Activated naive CD8-positive, alpha-beta T cell treated with anti-CD3 and anti-CD28 coated beads for 36 hours (primary cell): ENCODE measurements at places on chromosomes 4 and X.
A peak's percentile ranks its signal among the peaks of the same experiment; 100 is the strongest.

DNA sequence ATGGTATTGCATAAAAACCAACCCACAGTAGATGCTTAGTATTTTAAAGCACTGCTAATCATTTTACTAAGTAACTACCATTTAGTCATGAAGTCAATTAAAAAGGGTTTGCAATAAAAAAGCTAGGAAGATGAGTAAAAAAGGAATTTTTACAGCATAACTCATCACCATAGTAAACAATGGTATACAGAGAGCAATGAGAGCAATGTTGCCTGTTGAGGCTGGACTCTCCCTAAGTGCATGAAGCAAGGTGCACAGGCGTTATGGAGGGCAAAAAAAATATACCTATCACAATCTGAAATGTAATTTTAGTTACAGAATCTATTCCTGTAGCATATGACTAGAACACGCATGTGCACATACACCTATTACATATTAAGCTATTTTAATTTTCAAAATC is 129.6 kb upstream of the BMP3 start:
- no peak for DNase-seq

DNA sequence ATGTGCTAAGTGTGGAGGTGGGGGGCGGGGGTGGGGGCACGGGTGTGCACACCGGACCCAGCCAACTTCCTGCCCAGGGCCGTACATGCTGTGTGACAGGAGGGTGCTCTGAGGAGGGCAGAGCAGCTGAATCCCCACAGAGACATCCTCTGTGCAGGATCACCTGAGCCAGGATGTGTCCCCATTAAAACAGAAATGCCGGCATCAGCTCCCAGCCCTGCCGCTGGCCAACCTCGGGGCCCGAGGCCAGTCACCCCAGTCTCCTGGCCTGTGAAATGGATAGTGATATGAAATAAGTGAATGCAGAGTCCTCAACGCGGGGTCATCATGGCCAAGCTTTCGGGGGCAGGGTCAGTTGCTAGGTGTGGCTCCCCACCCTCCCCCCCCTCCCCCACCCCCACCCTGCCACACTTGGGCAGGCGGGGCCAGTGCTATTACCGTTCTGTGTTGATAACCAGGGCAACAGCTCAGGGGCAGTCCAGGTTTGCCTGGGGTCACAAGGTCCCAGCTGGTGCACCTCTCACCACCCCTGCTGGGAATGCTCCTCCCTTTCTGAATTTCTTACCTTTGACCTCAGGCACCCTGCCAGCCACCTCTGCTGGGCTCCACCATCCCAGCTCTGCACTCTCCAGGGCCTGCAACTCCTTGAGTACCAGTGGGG is 227.2 kb upstream of the PSAPL1 start:
- no peak for DNase-seq

- DNase-seq: no peak
Observed at GRCh38 chrX:70013466-70014381, 36.0 kb downstream of the AWAT2 start.

- DNase-seq: no peak
Observed at GRCh38 chrX:15989716-15990115, 133.6 kb upstream of the GRPR start.

DNA sequence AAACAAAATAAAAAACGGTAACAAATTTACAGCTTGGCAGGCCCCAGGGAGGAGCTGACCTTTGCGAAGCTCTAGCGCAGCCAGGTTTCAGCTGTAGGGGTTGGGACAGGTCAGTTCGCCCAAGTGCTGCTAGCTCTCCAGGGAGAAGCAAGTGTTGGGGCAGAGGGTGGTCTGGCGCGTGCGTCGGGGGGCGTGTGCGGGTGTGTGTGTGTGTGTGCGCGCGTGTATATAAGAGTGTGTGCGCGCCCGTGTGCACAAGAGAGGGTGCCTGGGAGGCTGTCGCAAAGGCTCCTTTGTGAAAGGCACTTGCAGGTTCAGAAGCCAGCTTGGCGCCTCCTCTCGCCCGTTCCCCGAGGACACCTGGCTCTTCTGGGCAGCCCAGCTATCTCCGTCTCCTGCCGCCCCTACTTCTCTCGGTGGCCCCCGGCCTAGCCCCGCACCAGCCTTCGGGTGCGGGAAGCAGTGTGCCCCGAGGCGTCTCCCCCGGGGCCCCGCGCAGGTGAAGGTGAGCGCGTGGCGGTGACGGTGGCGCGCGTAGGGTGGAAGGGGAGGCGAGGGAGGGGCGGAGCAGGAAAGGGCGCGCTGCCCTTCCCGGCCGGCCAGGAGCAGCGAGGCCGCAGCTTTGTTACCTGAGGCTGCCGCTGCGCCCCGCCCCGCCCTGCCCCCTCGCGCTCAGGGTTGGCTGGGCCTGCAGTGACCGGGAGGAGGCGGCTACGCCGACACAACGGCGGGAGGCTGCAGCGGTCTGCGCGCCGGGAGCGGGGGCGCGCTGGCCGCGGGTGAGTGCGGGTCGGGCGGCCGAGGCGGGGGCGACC is at the start of gene FHDC1:
FHDC1 (plus strand) TSS at position 693 of the 815 bp plus-strand sequence. CDS start 6,735 bp downstream, outside the sequence.
- peak; percentile 8 for DNase-seq

DNA sequence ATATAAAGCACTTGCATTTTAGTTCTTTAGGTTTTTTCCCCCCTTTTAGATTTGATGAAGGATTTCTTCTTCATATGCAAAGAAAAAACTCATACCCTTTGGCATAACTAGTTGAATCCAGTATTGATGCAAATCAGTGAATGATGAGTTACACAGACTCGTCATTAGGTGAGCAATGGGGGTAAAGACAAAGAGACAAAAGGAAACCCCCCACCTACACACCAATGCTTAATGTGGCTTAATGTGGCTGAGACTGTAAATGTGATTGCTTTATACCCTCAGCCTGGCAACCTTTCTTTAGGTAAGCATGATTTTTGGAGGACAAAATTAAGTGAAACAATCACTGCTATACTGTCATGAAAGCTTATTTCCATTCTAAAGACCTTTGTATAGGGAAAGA is 39.5 kb downstream of the CD40LG start:
- DNase-seq: peak; percentile 38

DNA sequence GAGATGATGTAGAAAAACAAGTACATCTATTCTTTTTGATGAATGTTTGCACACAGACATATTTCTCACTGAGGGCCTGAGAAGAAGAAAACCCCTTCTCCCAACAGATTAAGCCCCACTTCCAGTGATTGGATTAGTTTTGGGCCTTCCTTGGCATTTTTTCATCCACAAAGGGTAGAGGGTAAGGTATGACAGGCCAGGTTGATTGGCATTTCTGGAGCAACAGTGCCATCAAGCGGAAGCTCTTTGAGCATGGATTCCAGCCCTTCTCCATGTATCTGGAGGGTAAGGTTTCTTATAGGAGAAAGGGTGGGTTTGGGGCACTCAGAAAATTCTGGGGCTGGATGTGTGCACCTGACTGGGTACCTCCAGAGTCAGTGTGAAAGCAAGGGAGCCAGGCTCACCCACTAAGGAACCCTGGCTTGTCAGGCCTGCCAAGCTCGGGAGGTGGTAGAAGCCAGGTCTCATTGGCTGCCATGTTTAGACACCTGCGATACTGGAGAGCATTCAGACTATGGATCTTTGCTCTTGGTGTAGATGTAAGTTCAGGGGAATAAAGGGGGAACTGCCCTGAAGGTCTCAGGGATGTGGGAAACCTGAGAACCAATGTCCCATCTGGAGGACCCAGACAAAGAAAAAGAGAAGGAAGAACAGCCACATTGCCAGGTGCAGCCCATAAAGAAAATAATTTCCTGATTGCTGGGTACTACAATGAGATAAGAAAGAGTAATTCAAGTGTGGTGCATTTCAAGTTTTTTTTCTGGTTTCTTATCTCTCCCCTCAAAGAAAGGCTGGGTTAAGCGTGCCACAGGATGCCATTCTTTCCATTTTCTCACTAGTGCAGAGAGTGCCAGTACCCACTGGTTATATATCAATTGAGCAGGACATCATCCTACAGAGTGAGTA is 222.3 kb upstream of the AGTR2 start:
- DNase-seq: no peak

- DNase-seq: no peak
Observed at GRCh38 chr4:53854991-53855568, 209.3 kb downstream of the CHIC2 start.

DNA sequence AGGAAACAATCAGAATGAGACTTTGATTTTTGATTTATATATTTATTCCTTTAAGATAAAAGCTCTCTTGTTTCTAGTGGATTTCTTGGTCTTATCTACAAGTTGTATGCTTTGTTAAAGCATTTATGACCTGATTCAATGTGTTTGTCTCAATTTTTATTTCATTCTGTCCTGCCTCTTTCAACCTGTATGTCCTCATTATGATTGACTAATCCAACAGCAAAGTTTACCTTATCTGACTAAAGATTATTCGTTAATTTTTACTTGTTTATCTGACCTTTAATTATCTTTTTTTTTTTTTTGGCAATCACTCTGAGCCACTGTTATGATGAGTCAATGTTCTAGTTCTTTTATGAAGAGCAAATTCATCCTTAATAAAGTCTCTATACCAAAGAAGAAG is 54.9 kb downstream of the UGT2A3 start:
- DNase-seq: no peak

DNA sequence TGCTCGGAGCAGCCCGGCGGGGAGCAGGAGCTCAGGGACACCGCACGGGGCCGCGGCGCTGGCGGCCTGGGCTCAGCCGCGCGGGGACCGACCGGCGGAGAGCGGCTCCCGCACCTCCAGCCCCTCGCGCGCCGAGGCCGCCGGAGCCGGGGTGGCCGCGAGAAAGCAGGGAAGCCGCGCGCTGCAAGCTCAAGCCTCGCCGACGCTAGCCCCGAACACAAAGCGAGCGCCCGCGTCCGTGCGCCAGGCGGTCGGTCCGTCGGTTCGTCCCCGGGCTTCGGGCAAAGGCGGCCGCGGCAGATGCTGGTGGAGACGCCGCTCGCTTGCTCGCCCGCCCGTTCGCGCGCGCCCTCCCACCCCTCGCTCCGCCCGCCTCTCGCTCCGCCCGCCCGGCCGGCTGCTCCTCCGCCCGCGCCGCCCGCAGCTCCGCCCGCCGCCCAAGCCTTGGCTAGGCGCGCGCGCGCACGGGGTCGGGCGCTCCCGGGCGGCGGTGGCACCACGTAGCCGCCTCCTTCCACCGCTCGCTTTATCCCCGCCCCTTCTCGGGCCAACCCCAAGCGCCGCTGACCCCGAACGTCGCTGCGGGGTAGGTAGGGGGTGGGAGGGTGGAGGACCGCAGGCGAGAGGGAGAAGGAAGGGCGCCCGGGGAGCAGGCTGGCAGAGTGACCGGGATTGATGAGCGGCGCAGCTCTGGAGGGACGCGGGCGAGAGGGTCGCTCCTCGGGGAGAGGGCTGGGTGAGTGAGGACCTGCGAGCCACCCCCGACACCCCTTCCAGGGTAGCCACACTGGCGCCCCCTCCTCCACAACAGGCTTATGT is at the start of gene TSPAN5:
TSPAN5 (minus strand) TSS at position 325 of the 819 bp plus-strand sequence.
- peak; percentile 89 for DNase-seq

GRCh38 chr4:6974138-6974848 is 64.7 kb downstream of the TBC1D14 start:
- peak; percentile 78 for DNase-seq

- no peak for DNase-seq
Observed at GRCh38 chr4:73662709-73663546, 42.7 kb upstream of the RASSF6 start.

DNA sequence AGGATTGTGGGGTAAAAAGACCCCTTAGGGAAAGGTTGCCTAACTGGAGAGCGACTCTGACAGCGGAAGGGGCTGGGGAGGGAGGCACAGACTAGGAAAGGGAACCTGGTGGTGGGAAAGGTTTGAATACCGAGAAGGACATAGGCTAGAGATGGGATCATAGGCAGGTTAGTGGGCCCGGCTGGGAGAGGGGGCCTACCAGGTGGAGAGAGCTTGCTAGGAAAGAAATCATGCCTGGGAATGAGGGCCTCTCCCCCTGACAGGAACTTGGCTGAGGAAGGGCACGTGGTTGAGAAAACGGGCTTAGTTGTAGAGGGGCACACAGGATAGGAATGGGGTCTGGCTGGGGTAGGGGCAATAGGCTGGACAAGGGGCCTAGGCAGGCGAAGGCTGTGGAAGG is 4.4 kb downstream of the OTUD6A start:
- no peak for DNase-seq

DNA sequence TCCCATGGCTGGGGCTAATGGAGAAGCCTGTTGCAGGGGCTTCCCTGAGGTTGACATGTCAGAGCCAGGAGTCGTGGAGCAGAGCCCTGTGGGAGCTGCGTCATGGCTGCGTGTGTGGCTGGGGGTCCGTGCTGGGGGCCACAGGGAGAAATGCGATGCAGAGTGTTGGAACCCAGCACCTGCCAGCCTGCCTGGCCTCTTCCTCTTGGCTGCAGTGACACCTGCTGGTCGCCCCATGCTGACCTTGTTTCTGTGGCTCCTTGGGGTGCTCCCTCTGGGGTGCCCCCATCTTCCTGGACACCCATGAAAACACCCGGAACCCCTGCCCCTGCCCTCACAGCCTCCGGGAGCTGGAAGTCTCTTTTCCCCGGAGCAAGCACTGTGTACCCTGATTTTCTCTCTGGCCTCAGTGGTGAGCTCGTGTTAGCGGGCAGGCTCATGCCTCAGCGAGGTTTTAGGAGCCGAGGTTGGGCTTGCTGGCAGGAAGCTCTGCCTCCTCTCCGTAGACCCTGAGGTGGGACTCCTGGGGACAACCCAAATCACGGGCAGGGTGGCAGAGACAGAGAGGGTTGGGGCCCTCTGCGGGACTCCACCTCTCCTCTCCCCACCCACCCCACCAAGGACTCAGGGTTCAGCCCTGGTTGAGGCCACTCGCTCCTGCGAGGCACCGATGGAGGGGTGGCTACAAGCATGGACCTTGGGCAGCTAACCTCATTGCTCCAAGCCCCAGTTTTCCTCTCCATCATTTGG is 103.7 kb downstream of the SORCS2 start:
- peak; percentile 10 for DNase-seq

GRCh38 chrX:24498975-24499374 is 33.9 kb downstream of the PDK3 start:
- DNase-seq: no peak

DNA sequence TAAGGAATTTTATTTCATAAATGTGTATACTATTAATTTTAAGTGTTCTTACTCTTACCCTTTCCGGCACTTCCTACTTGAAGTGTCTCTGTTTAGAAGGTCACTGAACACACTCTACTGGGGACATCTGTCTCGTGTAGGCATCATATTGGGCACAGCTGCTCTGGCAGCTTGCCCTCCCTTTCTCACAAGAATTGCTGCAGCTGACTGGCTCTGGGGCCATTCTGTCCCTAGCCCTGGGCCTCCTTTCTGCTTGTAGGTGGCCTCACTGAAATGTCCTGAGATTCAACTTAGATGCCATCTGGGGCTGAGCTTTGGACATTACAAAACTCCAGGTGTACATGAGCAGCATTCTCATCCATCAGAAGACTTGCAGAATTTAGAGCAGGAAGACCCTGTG is 49.6 kb downstream of the SMAD1 start:
- DNase-seq: no peak

DNA sequence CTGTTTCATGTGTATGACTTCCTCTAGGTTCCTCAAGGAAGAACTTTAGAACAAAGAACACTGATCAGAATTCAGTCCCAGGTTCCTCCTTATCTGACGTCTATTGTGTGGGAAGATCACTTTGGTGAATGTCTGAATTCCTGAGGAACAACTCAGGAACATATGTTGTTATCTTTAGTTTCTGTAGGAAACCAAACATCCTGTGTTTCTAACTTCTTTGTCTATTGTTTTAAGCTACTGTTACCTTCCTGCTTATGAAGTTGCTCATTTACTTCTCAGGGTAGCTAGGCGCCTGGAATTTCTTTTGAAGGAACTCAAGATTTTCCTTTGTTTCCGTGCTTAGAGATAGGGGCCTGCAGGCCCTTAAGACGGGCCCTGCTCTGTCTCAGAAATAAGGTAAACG is 46.2 kb downstream of the MAGEB5 start:
- DNase-seq: no peak
